Panc1 (cell line): ENCODE measurements at places on chromosomes 1 and 21.

DNA sequence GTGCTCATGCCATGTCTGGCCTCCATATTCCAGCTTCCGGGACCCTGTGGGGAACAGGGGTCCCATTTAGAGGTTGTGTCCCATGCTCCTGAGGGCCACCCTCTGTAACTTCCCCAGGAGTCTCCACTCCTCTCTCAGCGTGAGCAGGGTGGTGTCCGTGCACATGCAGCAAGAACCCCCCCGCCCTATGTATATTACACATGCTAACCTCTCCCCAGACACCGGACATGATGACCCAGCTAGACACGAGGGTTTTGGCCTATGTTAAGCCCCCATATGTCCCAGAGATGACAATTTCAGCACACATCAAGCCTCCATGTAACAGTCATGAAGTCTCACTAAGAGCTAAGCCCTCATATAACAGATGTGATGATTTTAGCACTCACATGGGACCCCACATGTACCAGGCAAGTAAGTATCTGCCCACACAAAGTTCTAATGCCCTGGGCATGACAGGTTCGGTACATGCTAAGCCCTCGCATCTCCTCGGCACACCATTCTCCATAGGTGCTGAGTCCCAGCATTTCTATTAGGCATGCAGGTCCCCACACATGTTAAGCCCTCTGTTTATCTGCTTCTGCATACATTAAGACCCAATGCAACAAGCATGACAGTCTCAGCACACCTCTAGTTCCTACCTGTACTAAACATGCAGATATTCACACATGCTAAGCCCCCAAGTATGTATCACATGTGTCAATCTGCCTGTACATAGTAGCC is 7.1 kb downstream of the FHL3 start:
- no peak for DNase-seq

- DNase-seq: no peak
Observed at GRCh38 chr1:105000793-105001192, 1251.1 kb downstream of the AMY1C start.

DNA sequence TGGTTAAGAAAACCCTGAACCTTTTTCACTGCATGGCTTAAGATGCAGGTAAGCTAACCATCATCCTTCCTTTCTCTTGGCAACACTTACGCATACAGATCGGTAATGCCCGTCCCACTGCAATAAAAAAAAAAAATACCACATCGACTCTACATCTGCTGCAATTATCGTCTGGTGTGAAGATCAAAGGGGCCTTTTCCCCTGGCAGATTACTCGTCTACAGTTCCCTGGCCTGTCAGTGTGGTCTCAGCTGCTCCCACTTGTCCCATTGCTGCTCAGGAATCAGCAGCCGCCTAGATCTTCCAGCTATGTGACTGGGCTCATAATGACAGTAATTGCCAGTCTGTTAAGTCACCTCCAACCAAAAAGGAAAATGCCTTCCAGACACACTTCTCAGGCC is 133.1 kb downstream of the SETD4 start:
- DNase-seq: no peak

- no peak for DNase-seq
Observed at GRCh38 chr1:50419192-50419906, 3.9 kb downstream of the DMRTA2 start.

DNA sequence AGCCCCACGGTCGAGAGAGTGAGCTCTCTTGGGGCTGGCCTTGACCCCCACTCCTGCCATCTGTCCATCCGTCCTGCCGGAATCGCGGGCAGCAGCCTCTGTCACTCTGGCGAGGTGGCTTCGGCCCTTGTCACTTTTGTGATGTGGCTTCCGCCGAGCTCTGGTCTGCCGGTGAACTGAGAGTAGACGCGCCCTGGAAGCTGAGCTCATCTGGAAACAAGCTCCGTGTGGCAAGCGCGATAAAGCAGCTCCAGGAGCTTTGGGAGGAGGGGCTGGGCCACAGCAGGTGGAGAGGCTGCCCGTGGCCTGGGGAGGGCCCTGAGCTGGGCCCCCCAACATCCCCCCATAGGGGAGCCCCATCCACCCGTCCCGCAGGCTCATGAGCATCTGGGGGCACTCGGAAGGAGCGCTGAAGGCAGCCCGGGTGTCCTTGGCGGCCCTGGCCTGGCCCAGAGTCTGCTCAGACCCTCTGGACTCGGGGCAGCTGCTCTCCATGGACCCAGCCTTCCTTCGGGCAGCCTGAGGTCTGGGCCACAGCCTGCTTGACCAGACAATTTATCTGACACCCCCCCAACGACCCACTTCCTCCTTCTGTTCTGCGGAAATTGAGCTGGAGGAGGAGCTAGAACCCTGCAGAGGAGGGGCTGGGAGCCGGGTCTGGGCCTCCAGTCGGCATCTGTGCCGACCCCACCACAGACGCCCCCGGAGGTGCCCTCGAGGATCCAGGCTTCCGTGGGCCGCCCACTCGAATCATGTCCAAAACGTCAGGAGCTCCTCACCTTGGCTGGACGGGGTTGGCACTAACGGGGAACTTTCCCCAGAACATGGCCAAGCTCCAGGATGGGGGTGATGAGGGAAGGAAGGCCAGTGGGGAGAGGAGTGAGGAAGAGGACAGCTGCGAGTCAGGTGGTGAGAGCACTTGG is 59.1 kb downstream of the SLC19A1 start:
- DNase-seq: no peak

DNA sequence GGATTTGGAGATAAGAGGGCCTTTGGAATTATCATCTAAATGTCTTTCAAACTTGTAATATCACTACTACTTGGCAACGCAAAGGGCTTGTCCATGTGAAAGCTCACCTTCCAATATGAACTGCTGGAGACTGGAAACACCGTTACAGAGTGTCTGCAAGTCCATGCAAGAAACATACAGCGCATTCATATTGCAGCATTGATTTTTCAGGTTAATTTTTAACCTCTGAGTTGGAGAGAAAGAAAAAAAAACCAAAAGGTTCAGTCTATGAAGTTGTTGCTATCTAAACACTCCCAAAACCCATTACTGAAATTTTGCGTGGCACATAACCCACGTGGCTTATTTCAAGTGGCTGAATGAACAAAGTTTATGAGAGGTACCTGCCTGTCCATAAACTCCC is 23.8 kb downstream of the DAB1 start:
- no peak for DNase-seq

DNA sequence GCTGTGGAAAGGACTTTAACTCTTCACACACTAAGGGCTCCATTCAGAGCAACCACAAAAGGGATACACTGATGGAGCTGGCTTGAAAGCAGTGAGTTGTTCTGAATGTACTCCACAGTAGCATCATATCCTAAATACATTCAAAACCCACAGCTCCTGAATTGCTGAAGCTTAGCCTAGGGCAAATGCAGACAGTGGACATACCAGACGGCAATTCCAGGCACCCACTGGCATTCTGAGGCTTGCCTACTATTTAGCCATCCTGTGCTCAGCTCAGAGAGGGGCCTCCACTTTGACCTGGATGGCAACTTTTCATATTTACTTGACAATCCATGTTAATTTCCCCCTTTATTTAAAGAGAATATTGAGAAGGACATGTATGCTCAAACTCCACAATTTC is 303.5 kb downstream of the NTNG1 start:
- no peak for DNase-seq

GRCh38 chr1:98422816-98423215 is 238.7 kb upstream of the SNX7 start:
- no peak for DNase-seq

GRCh38 chr1:43340559-43340958 is 2.9 kb downstream of the MPL start:
- no peak for DNase-seq

DNA sequence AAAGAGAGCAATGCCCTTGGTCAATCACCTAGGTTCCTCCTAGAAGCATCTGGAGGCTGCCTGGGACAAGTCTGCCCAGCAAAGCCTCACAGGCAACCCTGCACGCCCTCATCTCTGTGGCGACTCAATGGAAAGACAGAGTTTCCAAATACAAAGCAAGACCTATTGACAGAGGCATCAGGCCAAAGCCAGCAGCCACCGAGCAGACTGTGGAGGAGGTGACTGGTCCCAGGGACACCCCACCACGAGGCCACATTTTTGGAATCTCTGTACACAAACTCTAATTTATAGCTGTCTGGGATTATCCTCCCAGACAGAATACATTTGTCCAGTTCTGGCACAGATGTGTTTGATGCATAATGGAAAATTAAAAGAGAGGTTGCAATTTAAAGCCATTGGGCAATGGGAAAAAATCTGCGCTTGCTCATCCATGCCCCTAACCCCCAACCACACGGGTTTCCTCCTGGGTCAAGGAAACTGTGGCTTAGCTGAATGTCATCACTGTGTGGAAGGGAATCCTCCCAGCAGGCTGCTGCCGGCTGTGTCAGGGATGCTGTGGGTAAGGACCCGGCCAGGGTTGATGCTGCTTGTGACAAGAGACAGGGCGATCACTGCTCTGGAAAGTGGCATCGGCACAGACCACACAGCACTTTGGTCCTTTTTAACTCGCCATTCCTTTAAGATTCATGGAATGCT is 14.3 kb downstream of the TSPAN2 start:
- no peak for DNase-seq

- no peak for DNase-seq
Observed at GRCh38 chr1:167738158-167738557, 16.4 kb downstream of the MPZL1 start.

DNA sequence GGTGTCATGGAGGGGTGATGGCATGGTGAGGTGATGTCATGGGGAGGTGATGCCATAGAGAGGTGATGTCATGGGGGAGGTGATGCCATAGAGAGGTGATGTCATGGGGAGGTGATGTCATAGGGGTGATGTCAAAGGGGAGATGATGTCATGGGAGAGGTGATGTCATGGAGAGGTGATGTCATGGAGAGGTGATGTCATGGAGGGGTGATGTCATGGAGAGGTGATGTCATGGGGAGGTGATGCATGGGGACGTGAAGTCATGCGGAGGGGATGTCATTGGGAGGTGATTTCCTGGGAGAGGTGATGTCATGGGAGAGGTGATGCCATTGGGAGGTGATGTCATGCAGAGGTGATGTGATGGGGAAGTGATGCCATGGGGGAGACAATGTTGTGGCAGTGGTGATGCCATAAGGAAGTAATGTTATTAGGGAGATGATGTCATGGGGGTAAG is 92.1 kb upstream of the C1orf174 start:
- no peak for DNase-seq

- DNase-seq: no peak
Observed at GRCh38 chr1:177448652-177449357, 278.0 kb downstream of the BRINP2 start.
